ENCODE measurements at places on chromosomes 5 and 9.

GRCh38 chr5:138963763-138964371, 88.7 kb upstream of the LRRTM2 start:
- peak; percentile 45 for DNase-seq

DNA sequence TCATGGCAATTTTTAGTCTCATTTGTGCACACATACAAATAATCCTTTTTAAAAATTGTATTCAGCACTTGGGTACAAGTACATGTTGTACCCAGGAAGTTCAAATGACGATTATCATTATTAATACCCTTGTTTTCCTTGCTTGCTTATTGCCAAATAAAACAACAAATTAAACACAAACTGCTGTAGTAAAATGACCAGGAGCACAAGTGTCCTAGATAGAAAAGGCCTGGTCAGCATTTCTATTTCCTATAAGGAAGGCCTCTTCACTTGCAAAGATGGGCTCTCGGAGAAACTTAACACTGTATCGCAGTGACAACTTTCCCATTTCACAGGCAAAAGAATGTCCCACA, 34.7 kb upstream of the PLPP1 start:
- no peak for DNase-seq

DNA sequence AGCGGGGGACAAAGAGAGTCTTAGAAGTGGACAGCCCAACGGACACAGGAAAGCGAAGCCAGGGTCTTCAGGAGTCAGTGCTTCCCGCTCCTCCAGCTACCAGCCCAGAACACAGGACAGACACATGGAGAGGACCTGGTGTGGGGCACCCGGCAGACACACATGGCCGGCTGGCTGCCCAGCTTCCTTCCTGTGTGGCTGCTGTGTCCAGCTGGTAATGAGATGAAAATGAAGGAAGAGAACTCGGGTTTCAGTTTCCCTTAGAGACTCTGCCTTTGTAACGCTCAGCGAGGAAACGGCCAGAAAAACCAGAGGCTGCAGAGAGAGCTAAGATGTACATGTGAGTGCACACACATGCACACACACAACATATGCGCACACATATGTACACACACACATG, 87.5 kb downstream of the SECISBP2 start:
- no peak for DNase-seq

DNA sequence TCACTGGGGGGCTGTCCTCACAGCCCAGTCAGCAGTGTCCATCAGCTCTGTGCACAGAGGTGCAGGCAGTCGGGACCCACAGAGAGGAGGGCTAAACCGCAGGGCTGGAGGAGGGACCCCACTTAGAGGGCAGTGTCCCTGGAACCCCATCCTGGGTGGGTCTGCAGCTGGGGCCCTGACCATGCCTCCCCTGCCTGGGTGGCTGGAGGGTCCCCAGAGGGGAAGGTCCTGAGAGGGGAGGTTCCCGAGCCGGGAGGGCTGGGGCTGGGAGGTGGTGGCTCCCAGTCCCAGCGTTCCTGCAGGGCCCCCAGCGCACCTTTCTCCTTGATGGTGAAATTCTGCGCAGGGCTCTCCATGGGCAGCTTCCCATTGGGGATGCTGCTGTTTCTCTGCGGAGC, 32.7 kb downstream of the EXOC3 start:
- no peak for DNase-seq

- no peak for DNase-seq
Observed at GRCh38 chr5:84379749-84380148, 4.9 kb downstream of the EDIL3 start.

DNA sequence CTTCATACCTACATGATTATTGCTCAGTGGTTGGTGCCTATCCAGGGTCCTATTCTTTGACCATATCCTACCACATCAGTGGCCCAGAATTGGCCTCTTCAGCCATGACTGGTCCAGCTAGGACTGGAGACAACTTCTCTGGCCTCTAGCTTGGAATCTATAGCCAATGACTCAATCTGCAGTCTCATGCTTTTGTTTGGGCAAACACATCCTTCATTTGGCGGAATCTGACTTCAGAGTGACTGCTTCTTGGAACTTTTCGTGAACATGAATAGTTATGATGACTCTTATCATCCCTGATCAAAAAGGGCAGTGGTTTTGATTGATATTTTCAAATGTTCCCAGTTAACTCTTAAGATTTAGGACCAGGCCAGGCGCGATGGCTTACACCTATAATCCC, 134.1 kb downstream of the PAPPA start:
- DNase-seq, result peak; percentile 88

GRCh38 chr5:123282444-123282843, 140.8 kb downstream of the CEP120 start:
- no peak for DNase-seq

DNA sequence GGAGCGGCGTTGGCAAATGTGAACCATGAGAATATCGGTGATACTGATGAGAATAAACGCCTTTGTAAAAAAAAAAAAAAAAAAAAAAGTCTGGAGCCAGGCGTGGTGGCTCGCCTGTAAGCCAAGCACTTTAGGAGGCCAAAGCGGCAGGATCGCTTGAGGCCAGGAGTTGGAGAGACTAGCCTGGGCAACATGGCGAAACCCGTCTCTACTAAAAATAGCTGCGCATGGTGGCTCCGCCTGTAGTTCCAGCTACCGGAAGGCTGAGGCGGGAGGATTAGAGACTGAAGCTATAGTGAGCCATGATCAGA, 425 bp upstream of the NFX1 start:
- DNase-seq, result no peak

DNA sequence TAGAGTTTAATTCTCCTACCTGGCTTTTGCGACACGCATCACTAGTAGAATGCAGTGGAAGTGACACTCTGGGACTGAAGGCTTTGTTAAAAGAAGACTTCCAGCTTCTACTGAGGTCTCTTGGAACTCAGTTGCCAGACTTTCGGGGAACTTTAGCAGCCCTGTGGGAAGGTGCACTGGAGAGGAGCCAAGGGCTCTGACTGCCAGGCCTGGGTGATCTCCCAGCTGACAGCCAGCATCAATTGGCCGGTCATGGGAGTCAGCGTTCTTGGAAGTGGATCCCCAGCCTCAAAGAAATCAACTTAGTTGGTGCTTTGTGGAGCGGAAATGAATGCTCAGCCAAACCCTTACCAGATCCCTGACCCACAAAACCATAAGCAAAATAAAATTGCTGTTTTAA, 87.1 kb downstream of the OSTF1 start:
- DNase-seq, result no peak

- no peak for DNase-seq
Observed at GRCh38 chr5:149759563-149759962, 29.5 kb downstream of the PPARGC1B start.

All from ELR (cell line).